ENCODE measurements at places on chromosomes 11 and 22.

DNA sequence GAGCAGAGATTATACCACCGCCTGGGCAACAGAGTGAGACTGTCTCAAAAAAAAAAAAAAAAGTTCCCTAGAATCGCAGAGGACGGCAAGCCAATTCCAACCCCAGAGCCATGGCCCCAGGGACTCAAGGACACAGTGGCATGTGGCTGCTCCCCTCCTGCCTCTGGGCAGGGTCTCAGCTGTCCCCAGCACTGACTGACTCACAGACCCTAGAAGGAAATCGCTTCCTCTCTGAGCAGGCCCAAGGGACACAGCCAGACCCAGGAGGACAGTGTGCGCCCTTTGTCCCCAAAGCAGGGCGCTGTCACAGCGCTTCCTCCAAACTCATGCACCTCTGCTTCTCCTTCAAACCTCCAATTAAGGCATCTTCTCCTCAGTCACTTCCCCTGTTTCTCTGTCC, 2.3 kb downstream of the PACSIN3 start:
- no peak for DNase-seq

GRCh38 chr11:83158357-83158786, 1.4 kb downstream of the PCF11 start:
- no peak for DNase-seq

DNA sequence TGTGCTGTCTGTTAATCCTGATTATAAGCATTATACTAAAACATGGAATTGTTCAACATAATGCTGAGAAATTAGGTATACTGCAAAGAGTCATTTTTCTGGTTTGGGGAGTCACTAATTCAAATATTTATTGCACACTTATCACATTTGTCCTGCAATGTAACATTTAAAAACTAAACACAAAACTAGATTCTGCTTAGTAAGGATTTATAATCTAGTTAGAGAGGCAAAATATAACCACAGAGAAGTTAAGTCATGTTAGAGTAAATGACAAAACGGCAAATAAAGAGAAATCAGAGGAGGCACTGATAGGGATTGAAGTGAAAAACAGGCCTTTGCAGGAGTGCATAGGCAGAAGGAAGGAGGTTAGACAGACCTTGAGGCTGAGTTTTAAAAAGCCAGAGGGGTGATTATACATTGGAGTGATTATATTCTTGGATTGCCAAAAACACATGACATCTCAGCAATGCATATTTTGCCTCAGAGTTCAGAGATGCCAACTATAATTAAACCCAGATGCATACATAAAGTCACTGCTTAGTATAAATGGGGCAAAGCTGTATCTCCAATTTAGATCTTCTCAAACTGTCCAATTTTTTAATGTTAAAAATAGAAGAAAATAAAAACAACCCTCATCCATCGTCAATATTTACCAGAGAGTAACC, 49.7 kb downstream of the CCDC34 start:
- no peak for DNase-seq

- DNase-seq = no peak
Observed at GRCh38 chr11:12503039-12503484, 125.7 kb downstream of the PARVA start.

DNA sequence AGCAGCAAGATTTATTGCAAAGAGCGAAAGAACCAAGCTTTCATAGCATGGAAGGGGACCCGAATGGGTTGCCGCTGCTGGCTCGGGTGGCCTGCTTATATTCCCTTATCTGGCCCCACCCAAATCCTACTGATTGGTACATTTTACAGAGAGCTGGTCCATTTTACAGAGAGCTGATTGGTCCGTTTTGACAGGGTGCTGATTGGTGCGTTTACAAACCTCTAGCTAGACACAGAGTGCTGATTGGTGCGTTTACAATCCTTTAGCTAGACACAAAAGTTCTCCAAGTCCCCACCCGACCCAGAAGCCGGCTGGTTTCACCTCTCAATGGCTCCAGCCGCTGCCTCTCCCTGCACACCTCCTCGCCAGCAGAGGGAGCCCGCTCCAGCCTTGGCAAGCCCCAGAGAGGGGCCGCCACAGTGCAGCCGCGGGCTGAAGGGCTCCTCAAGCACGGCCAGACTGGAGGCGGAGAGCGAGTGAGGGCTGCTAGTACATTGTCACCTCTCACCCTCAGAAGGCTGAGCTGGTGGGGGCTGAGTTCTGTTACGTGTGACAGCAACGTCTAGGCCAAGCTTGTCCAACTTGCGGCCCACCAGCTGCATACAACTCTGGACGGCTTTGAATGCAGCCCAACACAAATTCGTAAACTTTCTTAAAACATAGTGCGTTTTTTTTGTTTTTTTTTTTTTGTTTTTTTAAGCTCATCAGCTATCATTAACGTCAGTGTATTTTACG, 8.7 kb downstream of the PTH start:
- DNase-seq = no peak

Data from NCI-H1417 treated with DMSO at 0.1 percent for 48 hours (cell line).